Ovary (tissue), 10 donors: ENCODE measurements at places on chromosomes 16 and 17. TPM values are rescaled to one million over a fixed set of nuclear protein-coding genes. Genes with fewer than 3 reads are reported as not detected.

- DNase-seq: no peak
Observed at GRCh38 chr16:25707553-25707952, 15.8 kb downstream of the HS3ST4 start.

- no peak for DNase-seq
Observed at GRCh38 chr17:74478420-74479100, 12.1 kb downstream of the CD300A start.

- DNase-seq: no peak
Observed at GRCh38 chr17:74453665-74454196, 12.7 kb upstream of the CD300A start.

GRCh38 chr16:89923640-89924296 is 626 bp downstream of the TUBB3 start:
- no peak for DNase-seq

DNA sequence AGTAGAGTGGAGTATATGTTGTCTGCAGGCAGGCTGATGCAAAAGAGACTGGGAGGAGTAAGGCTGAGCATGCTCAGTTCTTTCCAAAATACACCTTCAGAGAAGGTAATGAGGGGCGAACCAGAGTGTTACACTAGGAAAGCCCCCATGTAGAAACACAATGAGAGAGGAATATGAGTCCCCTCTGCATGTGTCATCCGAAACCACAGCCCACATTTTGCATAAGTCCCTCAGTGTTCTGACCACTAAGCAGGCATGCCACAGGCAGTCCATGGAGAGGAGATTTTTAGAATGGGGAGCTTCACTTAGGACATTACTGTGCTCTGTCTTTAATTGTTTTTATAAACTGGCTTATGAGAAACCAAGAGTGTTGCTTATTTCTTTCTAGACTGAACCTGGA is 32.0 kb downstream of the SLC6A2 start:
- DNase-seq: no peak

GRCh38 chr16:24734382-24734781 is 4.9 kb downstream of the TNRC6A start:
- no peak for DNase-seq

DNA sequence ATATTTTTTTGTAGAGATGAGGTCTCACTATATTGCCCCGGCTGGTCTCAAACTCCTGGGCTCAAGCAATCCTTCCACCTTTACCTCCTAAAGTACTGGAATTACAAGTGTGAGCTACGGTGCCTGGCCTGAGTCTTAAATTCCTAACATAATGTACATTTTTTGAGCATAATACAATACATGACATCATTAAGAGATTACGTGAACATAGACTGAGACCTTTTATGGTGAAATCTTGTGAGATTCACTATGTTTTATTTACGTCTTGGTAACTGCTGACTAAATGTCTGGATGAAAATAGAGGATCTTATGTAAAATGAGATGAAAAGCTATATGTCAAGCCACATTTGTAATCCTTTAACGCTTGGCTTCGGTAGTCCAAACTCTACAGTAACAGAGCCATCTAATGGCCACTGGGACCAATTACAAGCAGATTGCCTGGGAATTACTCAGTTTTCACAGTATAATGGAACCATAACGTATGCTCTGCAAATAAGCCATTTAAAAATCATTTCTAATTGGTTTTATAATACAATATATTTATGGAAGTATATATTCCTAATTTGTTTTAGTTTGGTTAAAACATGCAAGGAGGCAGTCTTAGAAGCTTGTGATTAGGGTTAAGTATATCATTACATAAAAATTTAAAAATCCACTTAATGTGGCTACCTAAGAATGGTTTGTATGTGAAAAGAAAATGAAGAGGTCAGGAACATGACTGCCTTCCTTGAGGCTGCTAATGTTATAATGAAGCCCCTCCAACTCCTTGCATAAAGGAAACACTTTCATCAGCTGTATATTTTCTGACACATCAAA is 8.1 kb upstream of the EFCAB13 start:
- peak; percentile 55 for DNase-seq

DNA sequence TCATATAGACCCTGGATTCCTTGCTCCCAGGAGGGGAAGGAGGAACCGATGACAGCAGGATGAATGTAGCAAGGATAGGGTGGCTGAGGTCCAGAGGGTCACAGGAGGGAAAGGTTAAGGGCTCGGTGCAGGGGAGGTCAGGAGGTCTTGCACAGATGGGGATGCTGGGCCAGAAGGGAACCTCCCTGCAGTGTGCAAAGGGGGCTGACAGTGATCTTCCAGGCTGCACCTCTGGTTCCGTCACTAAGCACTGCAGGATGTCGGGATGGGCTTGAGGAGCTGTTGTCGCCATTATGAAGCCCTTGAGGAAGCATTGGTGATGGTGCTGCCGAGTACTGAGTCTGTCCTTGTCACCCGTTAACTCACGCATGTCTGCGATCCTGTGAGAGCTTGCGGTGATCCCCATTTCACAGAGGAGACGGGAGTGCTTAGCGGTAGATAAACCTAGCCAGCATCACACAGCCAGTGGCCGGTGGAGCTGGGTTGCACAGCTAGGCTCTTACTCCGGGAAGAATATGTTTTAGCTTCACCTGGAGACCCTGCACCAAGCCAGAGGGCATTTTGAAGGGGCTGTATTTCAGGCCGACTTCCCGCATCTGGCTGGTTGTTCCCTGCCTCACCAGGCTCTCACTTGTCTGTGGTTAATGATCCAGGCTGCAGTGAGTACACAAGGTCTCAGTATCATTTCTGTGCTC is 120.4 kb downstream of the SNX29 start:
- peak; percentile 46 for DNase-seq

DNA sequence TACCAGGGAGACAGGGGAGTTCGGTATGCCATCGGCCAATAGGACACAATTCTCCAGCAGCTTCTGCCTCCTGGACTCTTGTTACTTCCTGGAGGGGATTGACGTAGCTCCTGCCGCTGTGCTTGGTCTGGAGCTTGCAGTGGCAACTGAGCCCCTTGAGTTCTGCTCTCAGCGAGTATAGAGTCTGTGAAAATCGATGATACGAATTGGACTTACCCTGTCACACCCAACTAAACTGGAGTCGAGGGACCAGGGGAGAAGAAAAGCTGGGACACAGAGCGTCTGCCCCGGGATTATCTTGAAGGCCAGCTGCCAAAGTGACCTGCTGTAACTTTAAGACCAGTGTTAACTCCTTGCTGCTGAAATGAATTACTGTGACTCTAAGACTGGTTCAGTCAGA is 22.2 kb downstream of the SEC14L1 start:
- no peak for DNase-seq

DNA sequence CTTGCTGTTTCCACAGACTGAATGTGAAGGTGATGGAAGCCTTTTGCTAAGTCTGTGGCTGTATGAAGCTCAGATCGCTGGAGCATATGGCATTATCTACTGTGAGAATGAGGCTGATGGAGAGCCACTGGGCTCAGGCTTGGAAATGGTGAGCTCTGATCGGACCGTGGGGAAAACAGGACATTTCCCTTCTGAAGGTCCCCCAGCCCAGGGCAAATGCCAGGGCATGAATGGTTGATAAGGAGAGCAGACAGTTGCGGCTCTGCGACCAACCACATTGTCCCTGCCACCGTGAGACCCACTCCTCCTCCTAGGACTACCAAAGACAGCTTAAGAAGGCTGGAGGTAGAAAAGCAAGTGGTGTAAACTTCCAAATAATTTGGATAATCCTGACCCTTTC is 4.7 kb upstream of the CUEDC1 start:
- DNase-seq: no peak

- no peak for DNase-seq
Observed at GRCh38 chr17:82092995-82093751, 4.9 kb downstream of the FASN start.

DNA sequence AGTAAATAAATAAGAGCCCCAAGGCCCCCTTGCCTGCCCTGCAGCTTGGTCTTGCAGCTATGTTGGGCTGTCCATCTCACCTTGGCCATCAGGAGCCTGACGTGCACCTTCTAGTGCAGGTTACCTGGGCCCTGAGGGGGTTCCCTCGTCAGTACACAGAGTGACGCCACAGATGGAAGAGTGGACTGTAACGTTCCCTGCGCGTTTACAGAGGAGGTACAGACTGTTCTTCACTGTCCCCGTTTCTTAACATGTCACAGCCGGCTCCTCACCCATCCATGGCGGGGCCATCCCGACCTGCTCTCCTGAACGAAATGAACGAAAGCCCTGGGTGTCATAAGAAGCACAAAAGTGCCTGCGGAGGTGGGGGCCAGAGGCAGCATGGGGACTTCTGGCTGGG is 15.9 kb upstream of the FASN start:
- DNase-seq: no peak

GRCh38 chr17:78958641-78959127 is 21.0 kb downstream of the LGALS3BP start:
- no peak for DNase-seq

GRCh38 chr17:82056729-82057621 is 5.3 kb downstream of the GPS1 start:
- no peak for DNase-seq

DNA sequence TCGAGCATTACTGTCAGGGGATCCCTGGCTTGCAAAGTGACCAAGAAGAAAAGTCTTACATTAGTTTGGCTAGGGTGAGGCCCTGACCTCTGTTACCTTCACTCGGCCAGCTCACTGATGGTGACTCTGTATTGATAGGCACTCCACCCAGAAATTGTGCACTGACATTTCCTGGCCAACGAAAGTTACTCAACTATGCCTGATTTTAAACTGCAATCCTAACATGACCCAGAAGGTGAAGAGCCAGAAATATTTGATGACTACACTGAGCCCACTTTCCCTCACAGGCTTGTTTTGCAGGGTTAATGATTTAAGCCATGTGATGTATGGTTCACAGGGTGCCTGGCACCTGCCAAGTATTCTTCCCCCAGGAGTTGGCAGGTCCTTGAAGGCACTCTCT is 208.2 kb upstream of the MAF start:
- DNase-seq: no peak

DNA sequence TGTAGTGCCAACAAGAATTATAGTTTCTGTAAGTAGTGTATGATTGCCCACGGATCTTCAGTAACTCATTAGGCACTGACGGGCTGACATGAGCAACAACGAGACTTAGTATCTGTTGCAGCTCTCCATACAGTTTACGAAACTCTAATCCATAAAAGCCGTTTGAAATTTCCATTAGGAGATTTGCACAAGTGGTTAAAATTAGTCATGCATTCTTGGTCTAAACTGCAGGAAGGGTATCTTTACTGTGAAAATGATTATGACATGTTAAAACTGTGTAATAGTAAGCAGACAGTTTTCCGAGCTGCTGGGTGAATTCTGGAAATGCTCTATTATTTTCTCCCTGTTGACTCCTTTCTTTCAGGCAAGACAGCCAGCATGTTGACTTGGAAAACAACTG is 605.0 kb downstream of the WWOX start:
- no peak for DNase-seq

DNA sequence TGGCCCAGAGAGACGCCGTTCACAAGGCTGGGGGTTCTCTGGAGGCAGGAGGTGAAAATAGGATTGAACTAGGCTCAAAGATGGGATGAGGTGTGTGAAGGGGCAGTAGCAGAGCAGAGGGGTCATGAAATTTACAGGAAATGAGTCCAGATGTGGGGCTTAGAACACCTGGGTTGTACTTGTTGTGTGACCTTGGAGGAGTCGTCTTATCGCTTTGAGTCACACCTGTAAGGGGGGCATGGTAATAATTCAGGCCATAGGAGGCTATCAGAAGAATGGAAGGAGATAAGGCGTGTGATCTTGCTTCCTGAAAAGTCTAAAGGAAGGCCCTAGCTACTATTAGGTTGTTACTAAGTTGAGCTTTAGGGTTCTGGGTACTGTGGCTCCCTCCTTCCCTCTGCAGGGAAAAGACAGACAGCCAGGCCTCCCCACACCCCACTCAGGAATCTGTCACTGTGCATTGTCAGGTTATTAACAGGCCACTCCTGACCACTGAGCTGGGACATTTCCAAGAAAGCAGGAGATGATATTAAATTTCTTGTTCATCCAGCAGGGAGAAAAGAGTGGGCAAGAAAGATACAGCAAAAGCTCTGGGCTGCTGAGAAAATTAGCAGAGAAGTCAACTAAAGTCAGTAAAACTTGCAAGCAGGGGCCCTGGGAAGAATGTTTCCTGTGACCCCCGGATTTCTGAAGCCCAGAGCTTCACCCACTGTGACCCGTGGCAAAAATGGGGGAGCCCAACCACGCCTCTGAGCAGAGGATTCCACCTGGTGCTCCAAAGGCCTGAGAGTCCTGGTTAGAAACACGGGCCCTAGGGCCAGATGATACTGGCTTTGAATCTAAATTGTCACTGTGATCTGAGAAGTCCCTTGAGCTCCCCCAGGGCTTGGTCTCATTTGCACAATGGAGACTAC is 6.0 kb upstream of the CDC42EP4 start:
- DNase-seq: no peak

GRCh38 chr16:68332411-68333121 is 21.7 kb downstream of the PRMT7 start:
- DNase-seq: no peak

DNA sequence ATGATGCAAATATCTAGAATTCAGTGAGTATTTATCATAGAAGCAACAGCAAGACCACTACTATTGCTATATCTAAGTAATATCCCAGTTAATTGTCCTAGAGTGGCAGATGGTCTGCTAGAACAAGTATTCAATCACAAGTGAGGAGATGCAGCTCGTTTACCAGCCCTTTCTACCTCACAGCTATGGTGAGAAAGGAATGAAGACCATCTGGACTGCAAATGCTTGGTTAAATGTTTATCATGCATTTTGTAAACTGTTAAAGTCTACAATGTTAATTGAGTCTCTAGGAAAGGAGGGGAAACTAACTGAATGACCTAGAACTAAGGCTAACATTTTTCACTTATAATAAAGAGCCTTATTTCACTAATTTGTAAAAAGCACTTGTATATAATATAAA is 52.5 kb downstream of the CNOT1 start:
- no peak for DNase-seq

- no peak for DNase-seq
Observed at GRCh38 chr17:49985310-49985990, 9.6 kb downstream of the DLX3 start.

RMI2 gene
- total RNA-seq: 3.2 TPM

MEFV gene
- 0.77 TPM for total RNA-seq

FBXO39 gene
- 0.11 TPM for total RNA-seq

RPS15A gene
- 3,357 TPM for total RNA-seq

CSH1 gene
- total RNA-seq: not detected

CEP295NL gene
- total RNA-seq: 4.3 TPM

PTX4 gene
- total RNA-seq: not detected

EPN2 gene
- 33.7 TPM for total RNA-seq

PRSS27 gene
- 1.3 TPM for total RNA-seq

G6PC1 gene
- total RNA-seq: not detected

MEIOB gene
- not detected for total RNA-seq

C17orf67 gene
- 3.2 TPM for total RNA-seq
